ELF-1 (cell line): ENCODE measurements at places on chromosomes 13 and 19.

GRCh38 chr19:41785653-41786052 is 10.7 kb upstream of the CEACAM3 start:
- DNase-seq: peak; percentile 72

GRCh38 chr13:34469196-34469986 is 472.7 kb upstream of the NBEA start:
- DNase-seq: no peak

DNA sequence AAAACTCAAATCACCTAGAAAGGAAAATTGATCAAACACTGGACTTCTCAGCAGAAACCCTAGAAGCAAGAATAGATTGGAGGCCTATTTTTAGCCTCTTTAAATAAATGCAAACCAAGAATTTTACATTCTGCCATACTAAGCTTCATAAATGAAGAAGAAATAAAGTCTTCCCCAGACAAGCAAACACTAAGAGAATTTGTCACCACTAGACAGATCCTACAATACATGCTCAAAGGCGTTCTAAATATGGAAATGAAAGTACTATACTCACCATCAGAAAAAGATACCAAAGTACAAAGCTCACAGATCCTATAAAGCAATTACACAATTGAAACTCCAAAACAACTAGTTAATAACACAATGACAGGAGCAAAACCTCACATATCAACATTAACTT is 578.1 kb downstream of the UQCRFS1 start:
- DNase-seq: no peak

- no peak for DNase-seq
These were observed 46.8 kb downstream of the CCNE1 start for GRCh38 chr19:29858621-29859020.

- no peak for DNase-seq
These were observed 233.8 kb downstream of the SLC7A1 start for GRCh38 chr13:29361716-29362115.

DNA sequence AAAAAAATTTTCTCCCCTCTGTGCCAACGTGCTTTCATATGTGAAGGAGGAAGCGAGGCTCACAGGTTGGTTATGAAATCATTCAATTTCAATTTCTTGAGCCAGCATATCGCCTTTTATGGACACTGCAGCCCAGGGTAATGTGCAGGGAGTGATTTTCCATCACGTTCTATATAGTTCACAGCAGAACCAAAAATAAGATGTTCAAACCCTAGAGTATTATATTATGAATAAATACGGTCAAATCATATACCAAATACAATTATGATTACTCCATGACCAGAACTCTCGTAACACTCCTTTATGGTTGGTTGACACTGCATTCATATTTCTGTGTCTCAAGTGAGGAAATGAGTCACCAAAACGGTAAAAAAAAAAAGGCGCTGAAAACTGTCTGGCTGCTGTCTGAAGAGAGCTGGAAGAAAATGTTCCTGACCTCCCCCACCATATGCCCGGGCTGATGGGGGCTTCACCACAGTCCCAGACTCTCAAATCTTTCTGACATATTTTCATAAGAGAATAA is 75.8 kb upstream of the UBAC2 start:
- no peak for DNase-seq

- DNase-seq: no peak
These were observed 1.8 kb downstream of the MRI1 start for GRCh38 chr19:13766095-13766481.

DNA sequence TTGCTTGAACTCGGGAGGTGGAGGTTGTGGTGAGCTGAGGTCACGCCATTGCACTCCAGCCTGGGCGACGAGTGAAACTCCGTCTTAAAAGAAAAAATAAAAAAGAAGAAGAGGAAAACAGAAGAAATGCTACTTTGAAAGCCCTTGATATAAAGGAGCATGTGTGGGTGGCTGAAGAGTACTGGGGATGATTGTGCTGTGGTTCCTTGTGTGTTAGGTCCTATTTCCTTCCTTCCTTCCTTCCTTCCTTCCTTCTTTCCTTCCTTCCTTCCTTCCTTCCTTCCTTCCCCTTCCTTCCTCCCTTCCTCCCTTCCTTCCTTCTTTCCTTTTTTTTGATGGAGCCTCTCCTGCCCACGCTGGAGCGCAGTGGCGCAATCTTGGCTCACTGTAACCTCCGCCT is 14.3 kb downstream of the WDR88 start:
- no peak for DNase-seq

- no peak for DNase-seq
These were observed 499.5 kb upstream of the SPRY2 start for GRCh38 chr13:80840316-80840976.

GRCh38 chr13:113118261-113119021 is 4.2 kb upstream of the F10 start:
- DNase-seq: no peak

DNA sequence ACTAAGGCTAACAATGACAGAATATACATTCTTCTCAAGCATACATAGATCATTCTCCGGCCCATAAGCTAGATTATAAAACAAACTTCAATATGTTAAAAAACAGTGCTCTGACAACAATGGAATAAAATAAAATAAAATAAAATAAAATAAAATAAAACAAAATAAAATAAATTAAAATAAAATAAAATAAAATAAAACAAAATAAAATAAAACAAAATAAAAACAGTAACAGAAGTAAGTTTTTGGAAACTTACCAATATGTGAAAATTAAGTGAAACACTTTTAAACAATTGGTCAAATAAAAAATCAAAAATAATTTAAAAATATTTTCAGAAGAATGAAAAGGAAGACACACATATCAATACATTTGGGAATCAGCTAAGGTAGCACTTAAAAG is 1785.8 kb upstream of the PCDH20 start:
- DNase-seq: no peak

- DNase-seq: no peak
These were observed 77.3 kb upstream of the LSM14A start for GRCh38 chr19:34094960-34095359.

- no peak for DNase-seq
These were observed 114.2 kb downstream of the NUFIP1 start for GRCh38 chr13:44874886-44875630.

GRCh38 chr13:51370116-51370515 is 30.6 kb downstream of the SERPINE3 start:
- no peak for DNase-seq

- DNase-seq: no peak
These were observed 6.8 kb downstream of the ZC3H4 start for GRCh38 chr19:47106821-47107201.

DNA sequence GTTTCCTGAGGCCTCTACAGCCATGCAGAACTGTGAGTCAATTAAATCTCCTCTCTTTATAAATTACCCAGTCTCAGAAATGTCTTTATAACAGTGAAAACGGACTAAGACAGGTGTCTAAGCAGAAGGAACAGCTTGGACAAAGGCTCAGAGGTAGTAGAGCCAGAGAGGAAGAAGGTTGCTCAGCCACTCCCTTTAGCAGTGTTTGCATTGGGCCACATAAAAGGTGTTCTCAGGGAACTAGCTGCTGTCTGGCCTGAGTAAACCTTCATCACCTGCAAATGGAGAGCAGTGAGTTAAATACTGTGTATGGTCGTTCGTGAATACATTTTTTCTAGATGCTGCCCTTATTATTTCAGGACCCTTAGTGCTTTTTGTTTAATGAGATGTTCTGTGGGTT is 383.4 kb downstream of the EFNB2 start:
- no peak for DNase-seq

DNA sequence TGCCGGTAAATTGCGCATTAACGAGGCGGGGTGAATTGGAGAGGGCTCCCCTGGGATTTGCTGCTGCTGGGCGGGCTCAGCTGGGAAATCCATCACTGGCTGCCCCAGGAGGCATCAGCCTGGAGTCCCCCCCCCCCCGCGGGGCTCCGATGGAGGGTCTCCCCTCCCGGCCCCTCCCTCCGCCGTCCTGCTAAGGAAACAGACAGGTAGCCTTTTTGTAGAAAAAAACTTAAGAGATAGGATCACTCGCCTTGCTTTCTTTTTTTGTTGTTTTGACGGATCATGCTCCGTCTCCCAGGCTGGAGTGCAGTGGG is 6.8 kb downstream of the TLE6 start:
- no peak for DNase-seq

- DNase-seq: no peak
These were observed 218.1 kb downstream of the KCTD12 start for GRCh38 chr13:76668141-76668540.

DNA sequence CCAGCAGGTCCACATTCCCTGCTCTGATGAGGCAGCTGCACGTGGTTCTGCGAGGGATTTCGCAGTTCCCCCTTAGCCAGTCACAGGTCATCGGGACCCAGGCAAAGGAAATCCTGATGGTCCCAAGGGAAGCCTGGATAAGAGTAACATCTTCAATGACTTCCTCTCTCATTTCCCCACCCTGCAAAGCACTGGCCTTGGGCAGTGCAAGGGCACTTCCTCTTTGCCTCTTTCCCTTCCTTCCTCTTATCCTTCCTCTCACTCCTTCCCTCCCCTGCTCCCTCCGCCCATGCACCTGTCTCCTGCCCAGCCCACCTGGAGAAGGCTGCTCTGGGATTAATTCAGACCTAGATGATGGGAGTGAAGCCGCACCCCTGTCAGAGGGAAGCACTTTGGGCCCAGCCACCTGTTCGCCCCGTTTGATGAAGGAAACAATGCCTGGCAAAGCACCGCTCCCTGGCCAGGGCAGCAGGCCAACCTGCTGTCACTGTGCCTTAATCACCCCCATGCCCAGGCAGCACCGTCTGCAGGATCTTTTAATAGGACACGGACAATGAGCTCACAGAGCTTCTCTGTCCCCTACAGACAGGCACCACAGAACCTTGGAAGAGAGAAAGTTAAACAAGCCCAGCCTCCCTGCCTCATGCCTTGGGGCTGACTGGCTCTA is 113.5 kb upstream of the PABPC3 start:
- DNase-seq: no peak

- no peak for DNase-seq
These were observed 20.4 kb downstream of the MYCBP2 start for GRCh38 chr13:77306458-77306857.

DNA sequence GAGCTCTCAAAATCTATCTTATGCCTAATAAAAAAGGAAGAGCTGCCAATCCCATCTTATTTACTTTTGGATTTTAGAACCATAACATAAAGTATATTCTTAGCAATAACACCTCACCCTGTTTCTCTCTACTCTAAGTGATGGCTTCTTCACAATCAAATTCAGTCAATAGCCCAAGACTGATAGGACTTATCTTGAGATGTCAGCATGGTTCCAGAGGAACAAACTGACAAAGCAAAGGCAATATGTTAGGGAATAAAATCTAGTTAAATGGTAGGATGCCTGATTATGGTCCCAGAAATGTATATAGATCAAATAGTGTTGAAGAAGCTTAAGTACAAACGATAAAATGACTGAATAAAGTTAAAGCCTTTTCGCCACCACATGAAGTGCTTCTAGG is 36.3 kb downstream of the DACH1 start:
- no peak for DNase-seq

DNA sequence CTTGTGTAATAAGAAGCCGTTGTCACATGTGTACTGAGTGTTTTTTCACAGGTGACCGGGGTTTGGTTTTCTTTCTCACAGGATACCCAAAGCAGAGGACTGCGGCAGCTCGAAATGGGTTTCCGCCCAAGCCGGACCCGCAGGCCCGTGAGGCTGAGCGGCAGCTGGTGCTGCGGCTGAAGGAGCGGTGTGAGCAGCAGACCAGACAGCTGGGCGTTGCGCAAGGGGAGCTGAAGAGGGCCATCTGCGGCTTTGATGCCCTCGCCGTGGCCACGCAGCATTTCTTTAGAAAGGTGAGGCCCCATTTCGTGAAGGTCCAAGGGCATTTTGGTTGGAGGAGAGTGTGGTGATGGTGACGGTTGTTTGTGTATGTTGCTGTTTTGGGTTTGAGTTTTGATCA is 236.3 kb downstream of the SLC7A1 start:
- DNase-seq: no peak

DNA sequence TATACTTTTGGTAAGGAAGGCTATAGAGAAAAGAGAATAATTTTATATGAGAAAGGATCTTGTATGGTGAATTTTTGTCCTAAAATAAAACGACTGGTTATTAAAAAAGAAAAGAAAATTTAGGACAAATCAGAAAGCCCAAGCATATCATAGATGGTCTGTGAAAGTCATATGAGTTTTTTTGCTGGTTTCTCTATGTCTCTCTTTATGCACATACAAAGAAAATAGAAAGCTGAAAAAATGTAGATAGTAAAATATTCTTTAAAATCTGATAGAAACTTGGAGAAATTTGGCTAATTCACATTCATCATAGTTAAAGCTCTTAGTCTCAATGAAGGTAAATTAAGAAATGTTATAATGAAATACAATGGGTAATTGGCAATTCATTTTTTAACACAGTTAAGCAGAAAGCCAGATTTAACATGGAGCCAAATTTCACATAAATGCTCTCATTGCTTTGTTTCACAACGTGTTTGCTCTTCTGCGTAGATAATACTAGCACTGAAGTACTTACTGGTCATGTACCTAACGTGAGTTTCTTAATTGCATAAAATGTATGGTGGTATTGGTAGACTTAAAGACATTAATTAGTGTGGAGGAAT is 621.5 kb upstream of the ATXN8OS start:
- no peak for DNase-seq

DNA sequence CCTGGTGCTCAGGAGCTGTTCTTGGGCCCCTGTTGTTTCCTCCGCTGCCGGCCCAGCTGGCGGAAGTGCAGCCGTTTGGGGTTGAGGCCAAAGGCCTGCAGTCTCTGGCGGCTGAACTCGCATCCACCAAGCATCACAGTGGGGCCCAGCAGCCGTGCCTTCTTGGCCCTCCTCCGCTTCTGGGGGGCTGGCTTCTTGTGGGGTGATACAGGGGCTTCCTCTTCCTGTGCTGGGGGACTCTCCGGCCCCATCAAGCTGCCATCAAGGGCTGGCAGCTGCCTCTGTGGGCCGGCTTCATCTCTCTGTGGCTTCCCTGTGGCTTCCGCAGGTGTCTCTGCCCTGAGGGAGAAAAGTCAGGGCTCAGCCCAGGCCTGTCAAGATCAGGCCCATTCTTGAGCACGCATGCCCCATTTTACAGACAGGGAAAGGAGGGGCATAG is 10.3 kb downstream of the ATG4D start:
- no peak for DNase-seq

DNA sequence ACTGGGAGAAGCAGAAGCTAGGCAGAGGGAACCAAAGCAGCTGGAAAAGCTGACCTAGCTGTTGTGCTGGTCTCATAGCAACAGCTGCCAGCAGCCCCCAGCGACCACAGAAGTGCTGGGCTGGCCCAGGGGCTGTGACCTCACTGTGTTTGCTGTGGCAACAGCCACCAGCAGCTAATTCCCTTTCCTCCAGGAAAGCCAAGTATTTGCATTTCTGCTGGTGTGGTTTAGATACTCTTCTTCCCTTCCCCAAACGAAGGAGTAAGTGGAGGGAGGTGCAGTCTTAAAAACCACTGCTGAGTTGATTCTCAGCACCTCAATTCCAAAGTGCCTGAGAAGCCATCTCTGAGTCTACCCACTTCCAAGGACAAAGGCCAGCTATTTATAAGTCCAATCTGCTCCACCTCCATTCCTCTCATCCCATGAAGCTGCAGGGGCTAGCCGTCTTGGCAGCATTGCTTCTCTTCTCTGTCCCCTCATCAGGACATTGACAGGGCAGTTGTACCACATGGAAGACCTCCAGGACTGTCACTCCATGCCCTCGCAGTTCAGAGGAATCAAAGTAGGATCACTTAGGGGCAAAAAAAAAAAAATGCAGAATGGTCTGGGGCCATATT is 11.5 kb upstream of the CCDC97 start:
- peak; percentile 48 for DNase-seq
